ENCODE measurements at places on chromosomes 5 and 9. TPM values are rescaled to one million over a fixed set of nuclear protein-coding genes. Genes with fewer than 3 reads are reported as not detected.

ADAM19 gene
- total RNA-seq: 13.9 TPM

SLC6A3 gene
- total RNA-seq: 0.15 TPM

PLEKHG4B gene
- 0.90 TPM for total RNA-seq

DDX4 gene
- not detected for total RNA-seq

TLX3 gene
- total RNA-seq: not detected

NR2F1-AS1 gene
- total RNA-seq: 4.0 TPM

LCN1 gene
- not detected for total RNA-seq

PKD2L2 gene
- total RNA-seq: not detected

TAF1L gene
- not detected for total RNA-seq

TRAF1 gene
- total RNA-seq: 4.4 TPM

TTC16 gene
- total RNA-seq: not detected

CMYA5 gene
- 0.12 TPM for total RNA-seq

ADAMTS16 gene
- 1.1 TPM for total RNA-seq

DRD1 gene
- total RNA-seq: 0.51 TPM

EXOSC3 gene
- total RNA-seq: 85.5 TPM

CTNND2 gene
- not detected for total RNA-seq

IL9 gene
- not detected for total RNA-seq

SLC6A18 gene
- not detected for total RNA-seq

FAM240B gene
- total RNA-seq: not detected

SMIM33 gene
- total RNA-seq: not detected

CYLC2 gene
- total RNA-seq: not detected

VCAN gene
- 14.9 TPM for total RNA-seq

SH3RF2 gene
- 3.2 TPM for total RNA-seq

SLC34A3 gene
- total RNA-seq: 0.07 TPM

C9orf50 gene
- not detected for total RNA-seq

RMI1 gene
- total RNA-seq: 10.3 TPM

LTC4S gene
- total RNA-seq: not detected
